Left renal cortex interstitium (tissue), 4 donors: ENCODE measurements at places on chromosomes 7 and 10. TPM values are rescaled to one million over a fixed set of nuclear protein-coding genes. Genes with fewer than 3 reads are reported as not detected.

Gene EPHA1
- 16.3 TPM for polyA plus RNA-seq

Gene ASB10
- not detected for polyA plus RNA-seq

Gene NT5C3A
- polyA plus RNA-seq: 31.6 TPM

Gene LOXL4
- 3.4 TPM for polyA plus RNA-seq

Gene CELF2
- 10.4 TPM for polyA plus RNA-seq

- DNase-seq: no peak
Measured at GRCh38 chr7:7971308-7972040, 2.9 kb downstream of the GLCCI1 start.

GRCh38 chr7:155206318-155207020, 91.2 kb upstream of the INSIG1 start:
- DNase-seq: no peak

DNA sequence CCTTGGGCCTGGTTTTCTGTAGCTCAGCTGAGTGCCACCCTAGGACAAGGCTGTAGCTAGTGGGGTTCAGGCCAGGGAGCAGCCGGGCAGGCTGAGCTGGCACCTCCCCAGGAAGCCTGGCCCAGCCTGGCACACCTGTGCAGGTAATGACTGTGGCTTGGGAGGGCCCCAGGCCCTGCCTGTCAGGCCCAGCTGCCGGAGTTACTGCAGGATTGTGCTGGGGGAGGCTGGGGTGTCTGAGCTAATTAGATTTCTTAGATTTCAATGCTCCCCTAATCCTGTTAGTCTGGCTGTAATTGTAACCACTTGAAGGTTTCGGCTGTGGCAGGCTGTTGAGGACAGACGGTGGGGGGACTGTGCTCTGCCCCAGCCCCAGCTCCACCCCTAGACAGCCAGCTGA, 6.0 kb downstream of the ZMIZ1 start:
- DNase-seq: no peak

DNA sequence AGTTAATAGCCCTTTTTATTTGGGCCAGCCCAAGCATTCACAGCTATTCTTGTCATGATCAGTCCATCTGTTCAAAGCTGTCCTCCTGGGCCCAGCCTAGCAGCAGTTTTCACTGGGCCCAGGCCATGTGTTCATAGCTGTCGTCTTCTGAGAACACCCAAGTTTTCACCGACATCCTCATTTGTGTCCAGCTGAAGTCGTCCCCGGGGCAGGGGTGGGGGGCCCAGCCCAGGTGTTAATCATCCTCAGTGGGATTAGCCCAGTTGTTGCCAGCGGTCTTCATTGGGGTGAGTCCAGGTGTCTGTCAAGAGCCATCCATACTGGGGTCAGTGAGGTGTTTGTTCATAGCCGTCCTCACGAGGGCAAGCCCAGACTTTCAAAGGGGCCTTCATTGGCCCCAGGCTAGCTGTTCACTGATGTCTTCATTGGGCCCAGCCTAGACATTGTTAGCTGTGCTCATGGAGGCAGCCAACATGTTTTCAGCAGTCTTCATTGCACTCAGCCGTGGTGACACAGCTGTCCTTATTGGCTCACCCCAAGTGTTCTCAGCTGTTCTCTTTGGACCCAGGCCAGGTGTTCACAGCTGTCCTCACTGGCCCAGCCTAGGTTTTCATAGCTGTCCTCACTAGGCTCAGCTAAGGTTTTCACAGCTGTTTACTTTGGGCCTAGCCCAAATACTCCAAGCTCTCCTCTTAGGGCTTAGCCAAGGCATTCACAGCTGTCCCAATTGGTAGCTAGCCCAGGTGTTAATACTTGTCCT, 10.0 kb downstream of the FRG2B start:
- DNase-seq: no peak

DNA sequence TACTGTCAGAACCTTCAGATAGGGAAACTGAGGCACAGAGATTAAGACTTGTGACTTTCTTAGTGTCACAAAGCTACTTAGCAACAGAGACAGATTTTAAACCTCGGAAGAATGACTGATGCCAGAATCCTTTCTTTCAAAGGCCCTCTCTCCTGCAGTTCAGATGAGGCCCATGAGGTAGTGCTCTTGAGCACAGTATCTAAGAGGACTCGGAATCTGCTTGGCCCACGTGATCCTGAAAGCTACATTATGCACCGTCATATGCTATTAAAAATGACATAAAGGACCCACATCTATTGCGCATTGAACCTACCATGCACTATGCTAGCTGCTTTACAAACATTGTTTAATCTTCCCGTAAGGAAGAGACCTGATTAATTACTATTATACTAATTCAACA, 355.9 kb downstream of the SFMBT2 start:
- no peak for DNase-seq

- DNase-seq: no peak
Measured at GRCh38 chr7:94632338-94633013, 23.5 kb downstream of the SGCE start.

GRCh38 chr7:130879191-130879590, 145.2 kb upstream of the KLF14 start:
- no peak for DNase-seq

GRCh38 chr10:85621562-85621961, 745.0 kb downstream of the GRID1 start:
- no peak for DNase-seq

GRCh38 chr7:12423355-12423996, 19.8 kb upstream of the VWDE start:
- DNase-seq: no peak

DNA sequence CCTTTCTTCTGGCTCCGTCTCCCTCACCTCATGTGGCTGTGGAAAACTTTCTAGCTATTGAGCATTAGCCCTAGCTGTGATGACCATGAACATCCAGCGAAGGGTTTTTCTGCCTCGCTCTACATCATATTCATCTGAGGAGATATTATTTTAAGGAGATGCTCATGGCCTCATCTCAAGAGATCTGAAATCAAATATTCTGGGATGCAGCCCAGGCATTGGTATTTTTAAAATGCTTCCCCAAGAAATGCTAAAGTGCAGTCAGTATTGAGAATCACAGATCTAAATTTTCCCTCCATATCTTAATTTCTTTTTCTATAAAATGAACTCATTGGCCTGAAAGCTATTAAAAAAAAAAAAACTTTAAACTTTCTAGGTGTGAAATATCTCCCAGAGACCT, 238.2 kb upstream of the CELF2 start:
- no peak for DNase-seq

DNA sequence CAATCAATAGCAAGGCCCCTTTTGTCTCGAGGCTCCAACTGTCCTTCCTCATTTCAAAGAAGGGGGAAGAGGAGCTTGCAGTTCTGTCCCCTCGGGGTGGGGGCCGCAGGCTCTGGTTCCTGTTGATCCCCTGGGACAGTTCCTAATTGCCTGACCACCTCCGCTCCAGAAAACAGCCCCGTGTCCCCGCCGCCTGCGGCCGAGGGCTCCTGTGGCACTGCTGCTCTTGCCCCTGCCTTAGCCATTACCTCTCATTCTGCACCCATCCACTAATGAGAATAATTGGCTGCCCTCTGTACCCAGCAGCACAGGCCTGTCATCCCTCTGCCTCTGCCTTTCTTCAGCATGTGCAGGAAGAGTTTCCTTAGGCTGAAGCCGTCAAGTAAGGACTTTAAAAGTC, 668.3 kb upstream of the FOXK1 start:
- no peak for DNase-seq

DNA sequence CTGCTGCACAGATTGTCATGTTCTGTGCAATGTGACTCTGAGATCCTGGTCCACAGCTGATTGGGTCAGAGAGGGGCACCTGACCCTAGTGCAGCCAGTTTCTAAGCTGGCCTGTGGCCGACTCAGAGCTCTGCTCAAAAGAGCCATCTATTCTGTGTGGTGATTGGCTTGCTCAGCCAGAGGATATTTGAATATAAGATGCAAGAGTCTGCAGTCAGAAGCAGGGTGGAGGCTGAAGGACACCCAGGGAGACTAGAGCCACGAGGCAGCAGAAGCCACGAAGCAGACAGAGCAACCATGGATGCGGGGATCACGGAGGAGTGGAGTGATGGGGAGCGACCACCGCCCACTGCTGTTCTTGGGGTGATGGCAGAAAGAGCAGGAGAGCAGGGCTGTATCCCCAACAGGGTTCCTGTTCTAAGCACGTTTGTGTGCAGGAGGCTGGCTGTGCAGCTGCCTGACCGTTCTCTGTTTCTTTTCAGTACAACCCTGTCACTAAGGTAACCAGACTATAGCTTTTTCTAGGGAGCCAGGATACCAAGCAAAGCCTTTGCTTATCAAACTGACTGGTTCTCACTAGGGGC, 19.5 kb upstream of the RHEB start:
- DNase-seq: no peak

- no peak for DNase-seq
Measured at GRCh38 chr7:92289321-92289720, 43.5 kb downstream of the ANKIB1 start.

- DNase-seq: no peak
Measured at GRCh38 chr7:101547022-101547915, 81.8 kb downstream of the MYL10 start.

DNA sequence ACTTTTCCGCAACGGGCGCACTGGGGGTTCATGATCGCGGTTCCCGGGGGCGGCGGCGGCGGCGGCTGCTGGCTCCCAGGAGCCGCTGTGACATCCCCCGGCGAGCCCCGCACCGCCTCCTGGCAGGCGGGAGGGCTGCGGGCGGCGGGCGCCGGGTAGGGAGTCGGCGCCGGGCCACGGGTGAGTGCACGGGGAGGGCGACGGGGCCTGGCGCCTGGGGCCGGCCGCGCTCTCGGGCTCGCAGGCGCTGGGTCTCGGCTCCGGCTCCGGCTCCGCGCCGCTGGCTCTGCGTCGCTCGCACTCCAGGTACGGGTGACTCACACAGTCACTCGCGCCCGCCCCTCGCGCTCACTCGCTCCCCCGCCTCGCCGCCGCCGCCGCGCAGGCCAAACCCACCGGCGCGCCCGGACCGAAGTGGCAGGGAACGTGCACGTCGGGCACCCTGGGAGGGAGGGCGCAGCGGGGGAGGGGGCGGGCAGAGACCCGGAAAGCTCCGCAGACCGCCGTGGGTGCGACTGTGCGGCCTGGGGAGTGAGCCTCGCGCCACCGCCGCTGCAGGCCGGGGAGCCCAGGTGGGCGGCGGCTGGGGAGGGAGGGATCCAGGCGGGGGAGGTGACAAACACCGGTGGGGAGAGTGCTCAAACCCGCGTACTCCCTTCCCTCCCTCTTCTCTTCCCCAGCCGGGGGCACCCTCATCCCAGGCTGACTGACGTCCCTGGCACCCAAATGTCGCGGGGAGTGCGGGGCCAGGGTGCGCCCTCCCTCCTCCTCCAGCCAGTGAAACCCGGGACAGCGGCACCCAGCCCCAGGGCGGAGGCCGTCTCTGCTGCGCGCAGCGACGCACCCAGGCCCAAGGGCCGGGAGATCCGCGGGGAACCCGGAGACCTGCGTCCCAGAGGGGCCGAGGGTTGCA, 276.9 kb upstream of the NEBL start:
- no peak for DNase-seq

DNA sequence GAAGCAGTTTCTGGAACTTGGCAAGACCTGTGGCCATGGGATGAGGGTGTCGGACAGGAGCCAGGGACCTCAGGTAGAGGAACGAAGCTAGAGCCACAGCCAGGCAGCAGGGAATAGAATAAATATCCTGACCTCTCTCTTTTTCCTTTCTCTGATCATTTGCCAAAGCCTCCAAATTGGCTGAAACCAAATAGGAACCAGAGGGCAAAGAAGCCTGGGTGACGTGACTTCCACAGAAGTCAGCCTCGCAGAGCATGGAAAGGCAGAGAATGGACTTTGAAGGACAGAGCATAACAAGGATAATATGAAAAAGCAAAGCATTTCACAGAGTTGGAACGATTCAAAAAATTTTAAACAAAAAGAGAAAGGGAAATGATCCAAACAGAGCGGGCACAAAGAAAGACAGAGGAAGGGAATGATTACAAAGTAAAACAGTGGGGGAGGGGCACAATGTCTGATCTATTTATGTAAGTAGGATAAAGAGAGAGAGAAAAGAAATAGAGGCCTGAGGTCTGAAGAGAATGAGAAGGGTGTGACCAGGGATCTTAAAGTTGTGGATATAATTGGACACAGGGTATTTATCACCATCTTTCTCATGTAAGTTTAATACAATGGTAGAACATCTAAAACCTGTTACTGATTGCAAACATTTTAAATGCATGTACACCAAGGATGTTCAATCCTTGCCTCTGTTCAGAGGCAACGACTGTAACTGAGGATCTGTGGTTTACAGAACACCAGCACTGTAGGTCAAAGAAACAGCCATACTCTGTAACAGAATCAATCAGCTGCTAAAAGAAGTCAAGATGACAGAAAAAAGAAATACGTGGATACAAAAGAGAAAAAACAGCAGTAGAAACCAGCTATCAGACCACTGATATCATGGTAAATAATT, 4.5 kb upstream of the ZEB1 start:
- no peak for DNase-seq

DNA sequence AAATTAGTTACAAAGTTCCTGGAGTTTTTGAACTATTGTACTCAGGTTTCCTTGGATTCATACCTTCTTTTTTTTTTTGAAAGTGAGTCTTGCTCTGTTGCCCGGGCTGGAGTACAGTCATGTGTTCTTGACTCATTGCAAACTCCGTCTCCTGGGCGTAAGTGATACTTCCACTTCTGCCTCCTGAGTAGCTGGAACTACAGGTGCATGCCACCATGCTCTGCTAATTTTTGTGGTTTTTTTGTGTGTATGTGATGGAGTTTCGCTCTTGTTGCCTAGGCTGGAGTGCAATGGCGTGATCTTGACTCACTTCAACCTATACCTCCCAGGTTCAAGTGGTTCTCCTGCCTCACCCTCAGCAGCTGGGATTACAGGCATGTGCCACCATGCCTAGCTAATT, 22.3 kb downstream of the MCM10 start:
- DNase-seq: no peak

GRCh38 chr7:119724041-119724792, 548.8 kb upstream of the KCND2 start:
- DNase-seq: no peak

DNA sequence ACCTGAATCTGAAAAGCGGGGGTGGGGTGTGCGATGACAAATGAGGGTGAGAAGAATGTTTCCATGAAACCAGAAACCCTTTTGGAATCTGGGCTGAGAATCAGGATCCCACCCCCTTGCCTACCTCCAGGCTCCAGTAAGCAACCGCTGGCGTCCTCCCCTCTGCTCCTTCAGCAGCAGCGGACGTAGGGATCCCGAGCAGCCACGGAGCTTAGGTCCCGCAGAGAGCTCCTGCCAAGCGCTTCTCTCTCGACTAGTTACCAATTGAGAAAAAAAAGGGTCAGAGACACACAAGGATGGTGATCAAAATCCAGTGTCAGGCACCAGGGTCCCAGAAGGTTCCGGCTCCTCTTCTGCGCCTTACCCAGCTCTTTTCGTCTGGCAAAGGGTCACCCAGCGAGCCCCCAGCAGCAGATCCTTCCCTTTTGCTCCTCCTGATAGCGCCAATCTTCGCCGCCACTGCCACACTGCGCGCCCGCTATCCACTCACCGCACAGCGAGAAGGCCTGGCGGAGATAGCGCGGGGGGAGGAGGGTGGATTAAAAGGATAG, 733.5 kb downstream of the ZWINT start:
- no peak for DNase-seq

- DNase-seq: no peak
Measured at GRCh38 chr7:152086513-152086912, 61.0 kb downstream of the GALNT11 start.

DNA sequence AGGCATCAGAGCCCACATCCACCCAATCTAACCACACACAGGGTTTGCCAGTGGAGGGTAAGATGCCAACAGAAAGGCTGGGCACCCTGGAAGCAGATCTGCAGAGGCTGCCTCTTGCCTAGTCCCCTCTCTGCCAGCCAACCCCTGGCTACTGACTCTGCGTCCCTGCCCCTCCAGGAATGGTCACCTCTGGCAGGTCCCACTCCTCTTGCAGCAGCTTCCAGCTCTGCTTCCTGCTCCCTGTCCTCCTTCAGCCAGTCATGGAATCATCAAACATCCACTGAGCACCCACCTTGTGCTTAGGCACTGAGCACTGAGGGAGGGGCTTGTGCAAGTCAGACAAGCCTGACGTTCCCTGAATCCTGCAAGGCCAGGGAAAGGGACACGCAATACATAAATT, 20.1 kb upstream of the HABP2 start:
- no peak for DNase-seq
